HCT116 (cell line): ENCODE measurements at places on chromosomes 12 and 14.
A peak's percentile ranks its signal among the peaks of the same experiment; 100 is the strongest.

DNA sequence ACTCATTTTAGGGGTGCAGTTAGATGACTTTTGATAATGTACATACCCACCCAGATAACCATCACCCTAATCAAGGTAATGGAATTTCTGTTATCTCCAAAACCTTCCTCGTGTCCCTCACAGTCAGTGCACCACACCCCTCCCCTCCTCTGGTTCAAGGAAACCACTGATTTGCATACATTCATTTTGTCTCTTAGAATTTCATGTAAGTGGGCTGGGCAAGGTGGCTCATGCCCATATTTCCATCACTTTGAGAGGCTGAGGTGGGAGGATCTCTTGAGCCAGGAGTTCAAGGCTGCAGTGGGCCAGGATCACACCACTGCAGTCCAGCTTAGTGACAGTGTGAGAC lies 15.7 kb downstream of the ADIPOR2 start:
- H3K4me1 ChIP-seq, result peaks cover 2% of the 10 kb centered on the region; the same call in 1 of the 2 replicates
- no peak for DNase-seq
- H3K27ac ChIP-seq, result no peak overlapping the region
- no peak overlapping the region for H3K4me3 ChIP-seq

DNA sequence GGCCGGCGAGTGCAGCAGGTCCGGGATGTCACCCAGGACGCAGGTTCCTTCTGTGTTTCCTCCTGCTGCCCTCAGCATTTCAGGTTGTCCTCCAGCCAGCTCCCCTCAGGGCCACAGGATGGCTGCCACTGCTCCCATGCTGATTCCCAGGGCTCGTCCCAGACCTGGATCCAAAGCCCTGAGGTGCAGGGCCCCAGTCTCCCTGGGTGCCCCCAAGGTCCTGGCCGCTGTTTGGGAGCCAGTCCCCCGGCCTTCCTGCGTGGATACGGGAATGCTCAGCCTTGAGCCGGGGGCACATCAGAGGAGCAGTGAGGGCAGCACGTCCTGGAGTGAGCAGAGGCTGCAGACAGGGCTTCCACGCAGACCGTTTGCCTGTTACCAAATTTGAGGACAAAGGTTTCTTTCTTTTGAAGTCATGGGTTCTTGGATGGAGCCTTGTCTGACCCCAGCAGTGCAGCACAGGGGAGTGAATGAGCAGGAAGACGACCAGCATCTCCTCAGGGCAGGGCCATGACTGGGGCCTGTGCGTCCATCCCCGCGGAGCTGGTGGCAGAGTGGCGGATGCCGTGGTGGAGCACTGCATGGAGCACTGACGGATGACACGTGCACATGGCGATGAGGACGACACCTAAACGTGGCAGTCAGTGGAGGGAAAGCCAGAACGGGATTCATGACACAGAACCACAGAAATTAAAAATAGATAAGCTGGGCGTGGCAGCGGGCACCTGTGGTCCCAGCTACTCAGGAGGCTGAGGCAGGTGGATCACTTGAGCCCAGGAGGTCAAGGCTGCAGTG lies 12.5 kb upstream of the CACNA2D4 start:
- no peak overlapping the region for H3K4me3 ChIP-seq
- H3K4me1 ChIP-seq, result no peaks in the 10 kb centered on the region
- DNase-seq, result no peak
- H3K36me3 ChIP-seq, result no peaks in the 10 kb centered on the region

- no peaks in the 10 kb centered on the region for H3K36me3 ChIP-seq
- H3K27ac ChIP-seq, result 0 out of 2 replicates have a peak overlapping the region, but pooled peaks have one; percentile 27
- H3K27me3 ChIP-seq, result no peaks in the 10 kb centered on the region
Observed at GRCh38 chr14:21096438-21096837, 2.0 kb downstream of the ZNF219 start.

DNA sequence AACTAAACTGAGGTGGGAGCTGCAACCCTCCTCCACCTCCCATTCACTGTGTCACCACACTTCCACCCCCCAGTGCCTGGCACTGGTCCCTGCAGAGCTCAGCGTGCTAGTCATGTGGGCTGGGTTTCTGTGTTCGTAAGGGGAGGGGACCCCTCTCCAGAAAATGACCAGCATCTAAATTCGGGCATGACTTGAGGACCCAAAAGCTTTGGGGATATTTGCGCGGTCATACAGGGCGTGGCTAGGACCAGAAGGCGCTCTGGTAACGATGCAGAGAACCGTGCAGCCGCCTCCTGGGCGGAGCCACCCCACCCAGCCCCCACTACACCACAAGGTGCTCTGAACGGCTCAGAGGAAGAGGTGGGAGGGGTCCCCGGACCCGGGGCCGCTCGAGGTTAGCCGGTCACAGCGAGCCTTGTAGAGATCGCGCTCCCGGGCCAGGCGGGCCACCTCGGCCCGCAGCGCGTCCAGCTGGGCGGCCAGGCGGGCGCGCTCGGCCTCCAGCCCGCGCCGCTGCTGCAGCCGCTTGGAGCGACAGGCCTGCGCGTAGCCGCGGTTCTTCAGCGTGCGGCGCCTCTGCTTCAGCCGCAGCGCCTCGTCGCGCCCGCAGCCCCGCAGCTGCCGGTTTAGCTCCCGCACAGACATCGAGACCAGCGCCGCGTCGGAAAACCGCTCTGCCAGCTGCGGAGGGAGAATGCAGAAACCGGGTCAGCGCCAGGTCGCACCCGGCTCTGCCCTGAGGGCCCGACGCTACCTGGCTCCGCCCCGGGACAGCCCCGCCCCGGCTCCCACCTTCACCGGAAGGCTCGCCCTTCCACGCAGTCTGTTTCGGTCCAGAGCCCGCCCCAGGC lies 9.8 kb downstream of the CPNE6 start:
- H3K27me3 ChIP-seq, result no peaks in the 10 kb centered on the region
- H3K36me3 ChIP-seq, result no peaks in the 10 kb centered on the region
- peaks cover 27% of the 10 kb centered on the region for H3K4me1 ChIP-seq
- peak overlapping the region; percentile 68 for H3K4me3 ChIP-seq

DNA sequence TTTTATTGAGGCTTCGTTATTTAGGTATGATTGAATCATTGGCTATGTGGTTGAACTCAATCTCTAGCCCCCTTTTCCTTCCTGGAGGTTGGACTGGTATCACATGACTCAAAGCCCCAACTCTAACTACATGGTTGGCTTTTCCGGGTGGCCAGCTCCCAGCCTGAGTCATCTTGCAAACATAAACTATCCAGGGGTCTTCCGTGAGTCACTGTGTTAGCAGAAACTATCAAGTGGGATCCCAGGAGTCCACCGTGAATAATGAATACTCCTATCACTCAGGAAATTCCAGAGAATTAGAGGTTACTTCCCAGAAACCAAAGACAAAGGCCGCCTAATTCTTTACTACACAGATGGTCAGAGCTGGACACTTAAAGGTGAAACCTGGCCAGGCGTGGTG lies 19.7 kb upstream of the PLEKHD1 start:
- no peak overlapping the region for H3K27ac ChIP-seq
- H3K36me3 ChIP-seq, result no peaks in the 10 kb centered on the region
- H3K4me1 ChIP-seq, result no peaks in the 10 kb centered on the region; the same call in 1 of the 2 replicates
- H3K27me3 ChIP-seq, result no peaks in the 10 kb centered on the region
- DNase-seq, result no peak

DNA sequence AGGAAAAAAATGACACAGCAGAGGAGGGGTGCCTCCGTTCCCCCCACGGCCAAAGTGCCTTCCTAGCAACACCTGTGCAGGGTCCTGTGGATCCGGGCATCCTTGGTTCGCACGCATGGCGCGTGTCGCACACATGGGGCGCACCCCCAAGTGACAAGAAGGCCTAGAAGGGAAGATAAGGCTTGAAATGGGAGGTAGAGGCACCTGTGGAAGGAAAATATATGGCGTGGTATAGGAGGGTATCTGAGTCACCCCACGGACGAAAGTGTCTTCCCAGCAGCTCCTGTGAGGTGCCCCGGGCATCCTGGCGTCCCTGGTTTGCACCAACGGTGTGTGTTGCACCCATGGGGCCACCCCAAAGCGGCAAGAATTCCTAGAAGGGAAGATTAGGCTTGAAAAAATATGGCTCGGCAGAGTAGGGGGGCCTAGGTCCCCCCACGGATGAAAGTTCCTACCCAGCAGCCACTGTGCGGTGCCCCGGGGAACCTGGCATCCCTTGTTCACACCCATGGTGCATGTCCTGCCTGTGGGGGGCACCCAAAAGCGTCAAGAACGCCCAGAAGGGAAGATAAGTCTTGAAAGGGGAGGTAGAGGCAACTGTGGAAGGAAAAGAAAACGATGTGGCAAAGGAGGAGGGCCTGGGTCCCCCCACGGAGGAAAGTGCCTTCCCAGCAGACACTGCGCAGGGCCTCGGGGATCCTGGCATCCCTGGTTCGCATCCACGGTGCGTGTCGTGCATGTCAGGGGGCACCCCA lies 280.0 kb downstream of the ALG10 start:
- no peaks in the 10 kb centered on the region for H3K36me3 ChIP-seq
- H3K4me3 ChIP-seq, result no peak overlapping the region
- no peaks in the 10 kb centered on the region for H3K27me3 ChIP-seq
- H3K27ac ChIP-seq, result no peak overlapping the region
- no peaks in the 10 kb centered on the region for H3K4me1 ChIP-seq

GRCh38 chr14:100446572-100446971 lies 123.4 kb downstream of the SLC25A47 start:
- DNase-seq, result no peak
- no peaks in the 10 kb centered on the region for H3K36me3 ChIP-seq
- H3K27me3 ChIP-seq, result no peaks in the 10 kb centered on the region
- no peak overlapping the region for H3K27ac ChIP-seq
- no peak overlapping the region for H3K4me3 ChIP-seq

DNA sequence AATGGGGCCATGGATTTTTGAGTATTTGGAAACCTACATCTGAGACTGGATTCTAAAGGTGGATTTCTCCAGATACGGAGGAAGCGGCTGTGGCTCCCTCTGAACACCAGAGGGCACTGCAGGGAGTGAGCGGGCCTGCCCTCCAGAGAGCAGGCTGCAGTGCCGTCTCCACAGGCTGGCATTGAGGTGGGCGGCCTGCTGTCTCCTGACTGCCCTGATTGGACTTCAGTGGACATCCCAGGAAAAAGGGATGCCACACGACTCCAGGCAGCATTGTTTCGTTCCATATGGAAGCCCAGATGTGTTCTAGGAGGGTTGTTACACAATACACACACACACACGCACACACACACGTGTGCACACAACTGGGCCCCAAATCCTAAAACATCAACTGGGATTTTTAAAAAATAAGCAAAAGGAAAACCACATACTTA lies 20.9 kb upstream of the ANO2 start:
- H3K36me3 ChIP-seq, result no peaks in the 10 kb centered on the region
- DNase-seq, result peak; percentile 28
- H3K4me3 ChIP-seq, result no peak overlapping the region
- H3K27me3 ChIP-seq, result no peaks in the 10 kb centered on the region
- H3K27ac ChIP-seq, result no peak overlapping the region

- DNase-seq, result no peak
- no peak overlapping the region for H3K4me3 ChIP-seq
- no peaks in the 10 kb centered on the region for H3K36me3 ChIP-seq
Observed at GRCh38 chr12:26276709-26277108, 81.3 kb downstream of the SSPN start.

GRCh38 chr14:91149462-91149861 lies 35.6 kb downstream of the DGLUCY start:
- DNase-seq, result no peak
- H3K4me1 ChIP-seq, result peaks cover 1% of the 10 kb centered on the region; the same call in 1 of the 2 replicates
- no peak overlapping the region for H3K27ac ChIP-seq
- H3K36me3 ChIP-seq, result peaks cover 10% of the 10 kb centered on the region; the same call in 1 of the 2 replicates
- H3K4me3 ChIP-seq, result no peak overlapping the region
